ENCODE measurements at places on chromosomes 3 and 15.

- DNase-seq = no peak
Observed at GRCh38 chr3:141333836-141334626, 34.3 kb upstream of the ZBTB38 start.

DNA sequence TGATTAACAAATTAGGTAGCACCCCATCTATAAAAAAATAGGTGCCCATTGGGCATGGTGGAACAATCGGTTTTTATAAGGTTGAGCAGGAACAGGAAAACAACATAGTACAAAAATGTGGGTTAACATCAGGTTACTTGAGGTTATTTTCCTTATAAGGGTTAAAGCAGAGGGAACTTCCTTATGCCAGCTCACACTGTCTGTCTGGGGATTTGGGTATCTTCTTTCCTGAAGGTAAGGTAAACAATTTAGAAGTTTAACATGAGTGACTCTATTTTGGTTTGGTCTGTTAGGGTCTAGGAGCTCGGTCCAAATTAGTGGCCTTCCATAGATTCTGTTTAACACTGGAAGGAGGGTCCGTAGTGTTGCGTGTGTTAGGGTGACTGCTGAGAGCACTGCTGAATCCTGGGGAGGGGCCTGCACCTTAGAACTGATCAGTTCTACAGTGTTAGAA is 14.7 kb downstream of the CHD2 start:
- DNase-seq = no peak

GRCh38 chr3:106034313-106034712 is 165.5 kb upstream of the CBLB start:
- no peak for DNase-seq

GRCh38 chr15:96625256-96625655 is 294.8 kb downstream of the NR2F2 start:
- DNase-seq = no peak

DNA sequence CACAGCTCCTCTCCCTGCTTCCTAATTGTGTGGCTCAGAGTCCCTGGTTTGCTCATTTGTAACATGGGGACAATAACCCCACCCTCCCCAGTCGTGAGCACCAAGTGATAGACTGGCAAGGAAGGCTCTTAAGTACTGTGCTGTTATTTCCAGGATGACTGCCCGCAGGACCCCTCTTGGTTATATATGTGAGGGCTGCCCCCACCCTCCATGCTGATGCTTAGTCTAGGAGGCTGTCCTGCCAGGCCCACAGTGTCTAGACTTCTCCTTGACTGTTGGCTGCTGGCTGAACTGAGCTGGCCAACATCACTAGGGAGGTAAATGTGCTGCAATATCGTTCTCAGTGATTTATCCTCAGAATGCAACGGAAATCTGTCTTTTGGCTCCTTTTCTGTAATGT is 45.1 kb downstream of the RAB11A start:
- DNase-seq = no peak
